Iris pigment epithelial cell (primary cell): ENCODE measurements at places on chromosomes 6 and 20.

DNA sequence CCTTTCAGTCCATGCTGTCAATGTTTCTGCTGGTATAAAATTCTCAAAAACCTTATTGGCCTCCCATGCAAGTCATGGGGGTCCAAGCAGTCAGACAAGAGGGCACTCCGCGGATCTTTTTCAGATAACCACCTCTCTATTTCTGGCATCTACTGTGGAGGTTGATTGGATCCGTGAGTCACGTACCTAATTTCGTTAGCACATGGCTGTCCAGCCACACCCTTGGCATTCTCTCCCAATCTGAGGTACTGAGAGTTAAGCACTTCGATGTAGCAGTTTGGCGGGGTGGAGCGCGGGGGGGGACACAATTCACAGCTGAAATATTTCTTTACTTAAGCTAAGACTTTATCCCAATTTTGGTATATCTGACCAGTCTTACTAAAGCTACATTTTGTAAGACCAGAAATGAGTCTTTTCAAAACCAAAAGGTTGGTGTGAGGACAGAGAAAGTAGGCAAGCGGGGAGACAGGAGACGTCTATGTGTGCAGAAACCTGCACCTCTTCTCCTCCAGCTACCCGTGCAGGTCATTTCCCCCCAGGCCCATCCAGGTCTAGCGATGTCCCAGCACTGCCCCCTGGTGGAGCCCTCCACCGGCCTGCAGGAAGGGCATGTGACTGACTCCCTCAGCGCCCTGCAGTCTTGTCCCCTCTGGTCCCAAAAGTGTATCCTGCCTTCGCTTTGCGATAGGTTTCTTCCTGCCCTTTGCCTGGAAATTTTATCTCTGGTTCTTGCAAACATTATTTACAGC lies 113.1 kb downstream of the ADAT2 start:
- peak; percentile 7 for DNase-seq

DNA sequence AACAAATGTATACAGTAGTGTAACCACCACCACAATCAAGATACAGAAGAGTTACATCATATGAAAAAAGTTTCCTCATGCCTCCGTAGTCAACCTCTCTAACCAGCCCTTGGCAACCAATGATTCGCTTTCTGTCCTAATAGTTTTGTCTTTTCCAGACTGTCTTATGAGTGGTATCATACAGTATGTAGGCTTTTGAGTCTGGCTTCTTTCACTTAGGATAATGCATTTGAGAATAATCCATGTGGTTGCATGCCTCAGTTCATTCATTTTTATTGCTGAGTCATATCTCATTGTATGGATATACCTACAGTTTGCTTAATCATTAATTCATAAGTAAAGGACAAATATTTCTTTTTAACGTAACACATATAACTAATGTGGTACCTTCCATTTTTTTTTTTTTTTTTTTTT lies 86.4 kb upstream of the RIPOR2 start:
- peak; percentile 80 for DNase-seq

GRCh38 chr6:10759312-10759839 lies 11.8 kb downstream of the TMEM14B start:
- peak; percentile 93 for DNase-seq

DNA sequence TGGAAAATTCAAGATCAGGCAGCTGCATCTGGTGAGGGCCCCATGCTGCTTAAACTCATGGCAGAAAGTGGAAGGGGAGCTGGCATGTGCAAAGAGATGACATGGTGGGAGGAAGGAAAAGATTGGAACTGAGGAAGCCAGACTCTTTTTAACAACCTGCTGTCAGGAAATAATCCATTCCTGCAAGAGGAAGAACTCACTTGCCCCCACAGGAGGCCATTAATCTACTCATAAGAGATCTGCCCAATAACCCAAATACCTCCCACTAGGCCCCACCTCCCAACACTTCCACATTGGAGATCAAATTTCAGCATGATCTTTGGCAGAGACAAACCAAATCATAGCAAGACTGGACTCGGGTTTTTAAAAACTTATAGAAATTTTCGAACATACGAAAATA lies 200.5 kb upstream of the KCNQ5 start:
- DNase-seq = no peak

DNA sequence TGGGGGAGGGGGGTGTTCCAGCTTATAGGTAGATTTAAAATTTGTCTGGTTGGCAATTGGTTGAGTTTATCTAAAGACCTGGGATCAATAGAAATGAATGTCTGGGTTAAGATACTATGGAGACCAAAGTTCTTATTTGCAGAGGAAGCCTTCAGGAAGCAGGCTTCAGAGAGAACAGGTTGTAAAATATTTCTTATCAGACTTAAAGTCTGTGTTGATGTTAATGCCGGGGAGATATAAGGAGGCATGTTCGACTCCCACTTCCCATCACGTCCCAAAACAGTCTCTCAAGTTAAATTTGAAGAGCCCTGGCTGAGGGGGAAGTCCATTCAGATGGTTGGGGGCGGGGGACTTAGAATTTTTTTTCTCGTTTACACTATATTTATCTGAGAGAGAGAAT lies 12.3 kb upstream of the BLCAP start:
- DNase-seq = no peak

DNA sequence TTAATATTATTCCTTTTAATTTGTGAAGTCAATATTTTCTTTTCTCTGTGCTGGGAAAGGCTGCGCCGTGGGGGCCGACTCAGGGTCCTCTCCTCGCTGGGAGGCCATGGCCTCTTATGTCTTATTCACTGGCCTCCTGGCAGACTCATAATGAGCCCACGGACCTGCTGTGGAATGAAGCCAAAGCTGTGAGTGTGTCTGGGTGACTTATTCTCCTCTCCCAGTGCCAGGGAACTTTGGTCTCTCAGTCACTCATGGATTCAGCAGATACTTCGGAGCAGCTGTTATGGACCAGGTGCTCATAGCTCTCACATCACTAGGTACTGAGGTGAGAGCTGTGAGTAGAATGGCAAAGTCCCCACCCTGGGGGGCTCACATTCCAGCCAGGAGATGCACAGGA lies 297.6 kb downstream of the CDH26 start:
- DNase-seq = no peak

- no peak for DNase-seq
Measured at GRCh38 chr20:38024496-38024895, 8.8 kb downstream of the TTI1 start.

DNA sequence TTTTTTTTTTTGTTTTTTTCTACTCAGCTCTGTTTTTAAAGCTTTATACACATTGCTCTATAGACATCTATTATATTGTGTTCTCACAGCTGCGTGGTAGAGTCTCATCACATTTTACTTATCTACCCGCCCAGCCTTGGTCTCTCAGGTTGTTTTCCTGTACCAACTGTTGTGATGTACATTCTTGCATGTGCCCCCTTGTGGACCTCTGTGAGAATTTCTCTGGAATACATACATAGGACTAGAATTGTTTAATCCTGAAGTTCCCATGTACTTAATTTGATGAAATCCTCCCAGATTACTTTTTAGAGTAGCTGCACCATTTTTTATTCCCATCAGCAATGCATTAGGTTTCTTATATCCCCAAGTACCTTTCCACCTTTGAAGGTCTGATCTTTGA lies 40.4 kb upstream of the TINAG start:
- DNase-seq = peak; percentile 65

DNA sequence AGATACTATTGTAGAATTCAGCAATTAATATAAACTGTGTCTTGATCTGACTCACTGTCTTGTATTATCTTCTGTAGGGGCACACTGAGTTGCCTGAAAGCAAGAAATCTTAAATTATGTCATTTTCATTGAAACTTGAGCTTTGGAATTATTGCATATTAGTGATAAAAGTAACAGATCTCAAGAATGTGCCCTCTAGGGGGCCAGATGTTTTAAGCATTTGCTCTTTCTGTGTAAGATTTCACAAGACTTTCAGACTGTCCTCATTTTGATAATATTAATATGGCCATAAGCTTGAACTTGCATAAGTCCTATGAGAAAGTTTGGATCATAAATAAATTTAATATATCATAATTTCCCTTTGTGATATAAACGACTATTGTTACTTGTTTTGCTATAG lies 55.5 kb upstream of the MYO6 start:
- DNase-seq = peak; percentile 87

DNA sequence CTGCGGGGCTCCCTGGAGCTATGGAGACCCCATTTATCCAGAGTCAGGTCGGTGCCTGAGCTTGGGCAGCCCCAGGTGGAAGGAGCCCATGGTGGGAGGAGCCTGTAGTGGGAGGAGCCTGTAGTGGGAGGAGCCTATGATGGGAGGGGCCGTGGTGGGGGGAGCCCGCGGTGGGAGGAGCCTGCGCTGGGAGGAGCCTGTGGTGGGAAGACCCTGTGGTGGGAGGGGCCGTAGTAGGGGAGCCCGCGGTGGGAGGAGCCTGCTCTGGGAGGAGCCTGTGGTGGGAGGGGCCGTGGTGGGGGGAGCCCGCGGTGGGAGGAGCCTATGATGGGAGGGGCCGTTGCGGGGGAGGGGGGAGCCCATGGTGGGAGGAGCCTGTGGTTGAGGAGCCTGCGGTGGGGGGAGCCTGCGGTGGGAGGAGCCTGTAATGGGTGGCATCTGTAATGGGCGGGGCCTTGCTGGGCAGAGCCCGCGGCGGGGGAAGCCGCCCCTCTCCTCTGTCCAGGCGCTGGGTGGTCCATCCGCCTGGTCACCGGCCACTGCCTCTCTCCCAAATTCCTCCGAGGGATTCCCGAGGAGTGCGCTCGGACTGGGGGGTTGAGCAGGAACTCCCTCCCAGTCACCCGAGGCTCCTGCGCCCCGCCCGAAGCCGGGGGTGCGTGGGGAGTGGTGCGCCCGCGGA lies 567 bp upstream of the FNDC11 start:
- peak; percentile 81 for DNase-seq

- peak; percentile 24 for DNase-seq
Measured at GRCh38 chr20:40948465-40949267, 80.0 kb upstream of the TOP1 start.

GRCh38 chr20:20331156-20331555 lies 36.7 kb upstream of the INSM1 start:
- DNase-seq = no peak

DNA sequence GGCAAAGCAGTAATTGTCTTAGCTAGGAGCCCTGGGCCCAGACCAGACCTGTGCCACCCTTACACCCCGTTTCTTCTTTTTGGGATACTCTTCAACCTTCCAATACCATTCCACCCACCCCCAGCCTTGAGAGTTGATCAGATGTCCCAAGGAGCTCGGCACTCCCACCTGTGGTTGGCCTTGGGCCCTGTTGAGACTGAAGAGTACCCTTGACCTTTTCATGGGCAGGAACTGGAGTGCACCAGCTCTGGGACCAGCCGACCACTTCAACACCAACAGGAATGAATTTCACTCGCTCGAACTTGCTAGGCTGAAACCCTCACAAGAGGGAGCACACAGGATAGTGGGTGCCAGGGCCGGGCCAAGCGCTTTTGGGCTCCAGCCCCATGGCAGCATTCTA lies 273.6 kb downstream of the PHACTR1 start:
- no peak for DNase-seq
